ENCODE measurements at places on chromosomes 3 and 15. TPM values are rescaled to one million over a fixed set of nuclear protein-coding genes. Genes with fewer than 3 reads are reported as not detected.

GRCh38 chr3:173739726-173740125 lies 342.2 kb downstream of the NLGN1 start:
- H3K4me1 ChIP-seq, result no peaks in the 10 kb centered on the region
- H3K27ac ChIP-seq, result no peak overlapping the region
- H3K27me3 ChIP-seq, result no peaks in the 10 kb centered on the region
- no peak overlapping the region for H3K4me3 ChIP-seq

DNA sequence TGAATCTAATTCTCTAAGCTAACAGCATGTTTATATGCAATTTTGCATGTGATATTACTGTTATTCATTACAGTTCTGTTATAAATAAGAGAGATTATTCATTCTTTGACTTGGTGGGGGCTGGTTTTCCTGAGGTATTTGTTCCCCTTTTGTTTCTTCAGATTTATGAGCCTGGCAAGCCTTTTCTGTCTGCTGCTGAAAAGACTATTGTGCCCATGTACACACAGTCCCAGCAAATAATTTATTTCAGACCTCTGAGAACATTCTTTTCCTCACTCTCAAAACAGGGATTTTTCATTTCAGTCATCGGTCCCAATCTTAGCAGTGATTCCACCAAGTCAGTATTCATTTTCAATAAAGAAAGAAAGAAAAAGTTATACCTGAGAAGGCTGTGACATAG lies 716.8 kb downstream of the NSUN3 start:
- no peak overlapping the region for H3K27ac ChIP-seq
- H3K4me1 ChIP-seq, result no peaks in the 10 kb centered on the region
- no peaks in the 10 kb centered on the region for H3K27me3 ChIP-seq
- DNase-seq, result no peak
- H3K4me3 ChIP-seq, result no peak overlapping the region

DNA sequence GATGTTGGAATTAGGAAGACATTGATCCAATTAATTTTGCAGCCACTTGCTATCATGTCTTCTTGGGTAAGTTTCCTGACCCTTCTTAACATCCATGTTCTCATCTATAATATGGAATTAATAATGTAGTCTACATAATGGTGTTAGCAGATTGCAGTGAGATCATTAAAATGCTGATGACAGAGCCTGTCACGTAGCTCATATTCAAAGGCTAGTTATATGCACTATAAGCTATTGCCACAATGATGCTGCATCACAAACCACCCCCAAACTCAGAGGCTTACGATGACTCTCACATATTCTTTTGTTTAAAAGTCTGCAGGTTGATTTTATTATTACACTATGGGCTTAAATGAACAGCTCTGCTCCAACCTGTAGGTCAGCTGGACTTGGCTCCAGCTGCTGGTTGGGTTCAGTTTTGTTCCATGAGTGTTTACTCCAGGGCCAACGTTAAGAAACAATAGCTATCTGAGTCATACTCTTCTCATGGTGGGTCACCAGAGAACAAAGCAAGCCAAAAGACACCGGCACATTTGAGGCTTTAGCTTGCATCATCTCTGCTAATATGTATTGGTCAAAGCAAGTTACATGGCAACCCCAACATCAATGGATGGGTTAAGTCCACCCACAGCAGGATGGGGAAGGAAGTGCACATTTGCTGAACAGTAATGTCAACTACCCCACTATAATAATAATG lies 250.0 kb upstream of the SLCO3A1 start:
- no peaks in the 10 kb centered on the region for H3K4me1 ChIP-seq
- no peak overlapping the region for H3K4me3 ChIP-seq
- no peak overlapping the region for H3K27ac ChIP-seq

DNA sequence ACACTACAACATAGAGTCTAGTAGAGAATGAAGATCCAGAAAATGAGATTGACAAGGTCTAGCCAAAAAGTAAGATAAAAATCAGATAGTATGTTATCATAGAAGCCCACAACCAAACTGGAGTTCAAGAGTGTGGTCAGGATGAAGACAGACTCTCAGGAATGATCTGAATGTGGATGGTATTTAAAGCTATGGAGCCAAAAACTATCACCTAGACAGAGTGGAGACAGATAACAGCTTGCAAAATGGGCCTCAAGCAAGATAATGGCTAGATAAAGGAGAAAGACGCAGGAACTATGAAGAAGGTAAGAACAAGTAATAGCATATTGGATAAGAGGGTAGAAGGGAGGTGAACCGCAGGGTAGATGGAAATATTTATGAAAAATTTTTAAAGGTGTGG lies 35.4 kb downstream of the ZMAT3 start:
- no peak for DNase-seq
- peaks cover 5% of the 10 kb centered on the region for H3K36me3 ChIP-seq
- no peaks in the 10 kb centered on the region for H3K27me3 ChIP-seq
- peaks cover 4% of the 10 kb centered on the region for H3K4me1 ChIP-seq

GRCh38 chr15:46174122-46174521 lies 539.3 kb downstream of the SQOR start:
- H3K27me3 ChIP-seq, result no peaks in the 10 kb centered on the region
- H3K4me1 ChIP-seq, result no peaks in the 10 kb centered on the region
- H3K4me3 ChIP-seq, result no peak overlapping the region

GRCh38 chr3:150357923-150358607 lies 50.0 kb upstream of the TSC22D2 start:
- H3K27ac ChIP-seq, result peak overlapping the region; percentile 65
- no peak overlapping the region for H3K4me3 ChIP-seq
- no peaks in the 10 kb centered on the region for H3K36me3 ChIP-seq
- no peaks in the 10 kb centered on the region for H3K27me3 ChIP-seq

DNA sequence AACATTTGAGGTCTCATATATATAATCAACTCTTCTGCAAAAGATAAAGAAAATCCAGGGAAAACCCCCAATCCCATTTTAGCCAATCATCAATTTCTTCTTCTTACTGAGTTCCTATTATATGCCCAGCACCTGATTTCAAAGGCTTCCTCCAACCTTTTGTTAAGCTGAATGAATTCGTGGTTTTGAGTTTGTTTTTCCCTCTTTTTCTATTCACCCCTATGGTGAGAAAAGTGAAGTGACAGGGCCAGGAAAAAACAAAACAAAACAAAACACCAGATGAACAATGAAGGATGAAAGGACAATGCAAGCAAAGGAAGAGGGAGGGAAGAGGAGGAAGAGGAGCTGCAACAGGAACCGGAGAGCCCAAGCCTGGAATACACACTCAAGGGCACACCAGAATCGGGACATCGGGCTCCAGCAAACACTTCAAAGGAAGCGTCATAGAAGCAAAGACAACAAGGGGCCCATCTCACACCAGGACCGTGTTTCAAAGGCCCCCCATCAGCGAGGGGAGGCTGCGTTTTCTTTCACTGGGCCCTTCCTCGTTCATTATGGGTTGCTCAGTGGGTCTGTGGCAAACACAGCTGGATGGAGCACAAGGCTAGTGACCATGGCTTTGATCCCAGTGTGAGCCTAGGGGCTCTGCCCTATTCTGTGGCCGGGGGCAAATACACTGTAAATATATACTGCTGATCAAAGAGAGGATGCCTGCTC lies 50.2 kb downstream of the VGLL4 start:
- peaks cover 2% of the 10 kb centered on the region for H3K36me3 ChIP-seq
- H3K27ac ChIP-seq, result peak overlapping the region; percentile 97
- H3K4me1 ChIP-seq, result peaks cover 39% of the 10 kb centered on the region
- no peaks in the 10 kb centered on the region for H3K27me3 ChIP-seq

DNA sequence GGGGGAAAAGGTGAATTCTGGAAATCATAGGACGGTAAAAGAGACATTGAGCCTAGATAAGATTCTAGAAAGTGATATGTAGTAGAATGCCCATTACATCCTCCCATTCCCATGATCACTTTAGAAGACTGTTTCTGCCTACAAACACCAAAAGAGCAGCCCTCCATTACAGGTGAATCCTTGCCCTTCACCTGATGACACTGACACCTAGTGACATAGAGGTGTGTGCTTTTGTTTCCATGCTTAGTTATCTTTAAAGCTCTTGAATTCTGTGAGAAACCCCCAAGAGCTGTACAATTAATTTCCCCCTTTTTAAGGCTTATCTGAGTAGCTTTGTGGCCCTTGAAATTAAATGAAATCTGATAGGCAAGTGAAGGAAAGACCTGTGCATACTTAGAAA lies 8.3 kb upstream of the BBX start:
- no peak overlapping the region for H3K4me3 ChIP-seq
- no peaks in the 10 kb centered on the region for H3K4me1 ChIP-seq
- no peak overlapping the region for H3K27ac ChIP-seq

DNA sequence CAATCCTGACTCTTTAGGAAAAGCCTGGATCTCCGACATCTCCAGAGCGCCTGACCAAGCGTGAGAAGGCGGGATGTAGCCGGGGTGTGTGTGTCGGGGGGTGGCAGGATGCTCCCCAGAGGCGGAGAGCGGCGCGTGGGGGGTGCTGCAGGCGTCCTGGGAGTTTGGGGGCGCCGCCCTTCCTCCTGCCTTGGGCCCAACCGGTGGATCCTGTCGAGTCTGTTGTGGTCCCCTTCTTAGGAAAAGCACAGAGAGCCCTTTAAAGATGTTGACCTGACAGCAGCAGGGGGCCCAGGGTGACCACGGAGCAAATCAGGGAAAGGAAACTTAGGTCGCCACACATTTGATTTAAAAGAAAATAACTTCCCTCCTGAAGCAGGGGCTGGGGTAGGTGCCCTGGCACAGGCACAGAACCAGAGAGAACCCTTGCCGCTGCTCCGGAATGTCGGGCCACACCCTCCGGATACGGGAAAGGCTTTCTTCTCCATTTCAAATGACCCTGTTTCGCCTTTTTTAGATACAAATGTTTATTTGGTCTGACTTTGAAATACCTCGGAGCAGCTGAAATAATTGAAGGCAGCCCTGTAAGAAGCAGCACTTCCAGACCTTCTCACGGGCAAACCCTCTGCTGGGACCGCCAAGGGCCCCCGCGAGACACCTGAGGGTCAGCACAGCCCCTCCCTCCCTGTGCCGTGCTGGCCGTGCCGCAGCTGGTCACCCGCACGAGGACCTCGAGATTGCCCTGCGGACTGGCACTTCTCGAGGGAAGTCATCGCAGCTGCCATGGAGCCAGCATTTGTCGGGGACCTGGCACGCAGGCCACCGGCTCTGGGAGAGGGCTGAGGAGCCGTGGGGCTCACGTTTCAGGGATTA lies 102.9 kb upstream of the KLF13 start:
- H3K4me1 ChIP-seq, result peaks cover 17% of the 10 kb centered on the region
- no peaks in the 10 kb centered on the region for H3K27me3 ChIP-seq
- H3K27ac ChIP-seq, result peak overlapping the region; percentile 44
- no peak overlapping the region for H3K4me3 ChIP-seq
- H3K36me3 ChIP-seq, result peaks cover 3% of the 10 kb centered on the region

DNA sequence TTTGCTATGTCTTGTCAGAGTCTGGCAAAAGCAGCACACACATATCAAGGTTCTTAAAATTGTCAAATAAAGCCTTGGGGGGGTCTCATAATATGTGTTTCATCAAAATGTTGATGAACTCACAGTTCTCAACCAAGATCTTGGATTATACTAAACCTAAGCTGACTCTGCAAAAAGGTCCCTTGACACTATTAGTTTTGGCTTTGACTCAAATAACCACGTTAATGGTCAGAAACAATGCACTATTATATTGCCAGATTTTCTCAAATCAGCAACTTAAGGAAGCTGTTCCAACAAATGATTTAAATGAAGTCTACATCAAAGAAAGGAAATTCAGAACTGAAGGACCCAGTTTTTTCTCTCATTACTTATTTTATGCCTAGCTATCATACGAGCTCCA lies 1063.9 kb downstream of the ROBO1 start:
- H3K4me1 ChIP-seq, result no peaks in the 10 kb centered on the region
- no peaks in the 10 kb centered on the region for H3K36me3 ChIP-seq
- no peak overlapping the region for H3K4me3 ChIP-seq
- H3K27me3 ChIP-seq, result no peaks in the 10 kb centered on the region

DNA sequence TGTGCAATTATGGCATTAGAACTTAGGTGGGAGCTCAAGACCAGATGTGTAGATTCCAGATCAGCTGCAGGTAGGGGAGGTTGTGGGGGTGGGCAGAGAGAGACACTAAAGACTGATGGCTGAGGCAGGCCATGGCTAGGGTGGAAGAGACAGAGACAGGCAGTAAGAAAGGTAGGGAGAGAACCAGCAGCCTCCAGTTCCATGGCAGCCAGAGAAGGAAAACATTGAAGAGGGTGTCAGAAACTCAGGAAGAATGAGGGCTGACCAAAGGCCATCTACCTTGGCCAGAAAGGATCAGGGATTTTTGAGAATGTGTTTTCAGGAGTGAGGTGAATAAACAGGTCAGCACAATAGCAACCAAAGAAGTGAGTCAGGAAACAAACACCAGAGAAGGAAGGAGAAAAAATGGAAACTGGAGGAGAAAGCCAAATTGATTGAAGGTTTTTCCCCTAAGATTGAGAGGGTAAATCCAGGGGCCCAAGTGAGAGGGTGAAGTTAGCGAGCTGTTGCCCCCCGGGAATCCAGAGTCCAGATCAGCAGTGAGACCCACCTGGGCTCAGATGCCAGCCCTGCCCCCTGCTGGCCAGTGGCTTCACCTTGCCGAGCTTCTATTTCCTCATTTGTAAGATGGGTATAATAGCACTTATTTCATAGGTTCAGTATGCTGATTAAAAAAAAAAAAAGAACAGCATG lies 41.0 kb downstream of the ABHD2 start:
- DNase-seq, result peak; percentile 48
- no peaks in the 10 kb centered on the region for H3K4me1 ChIP-seq
- peaks cover 2% of the 10 kb centered on the region for H3K36me3 ChIP-seq
- H3K27me3 ChIP-seq, result no peaks in the 10 kb centered on the region
- H3K4me3 ChIP-seq, result no peak overlapping the region

CFAP91 gene
- total RNA-seq, result 18.3 TPM

SPATA12 gene
- not detected for total RNA-seq

MASP1 gene
- 19.9 TPM for total RNA-seq

TEX55 gene
- total RNA-seq, result not detected
